ENCODE measurements at places on chromosomes 2 and 18. TPM values are rescaled to one million over a fixed set of nuclear protein-coding genes. Genes with fewer than 3 reads are reported as not detected.
A peak's percentile ranks its signal among the peaks of the same experiment; 100 is the strongest.

- DNase-seq = no peak
These were observed 19.7 kb downstream of the PKDCC start for GRCh38 chr2:42067521-42067920.

The TYMS gene
- 6.4 TPM for total RNA-seq

DNA sequence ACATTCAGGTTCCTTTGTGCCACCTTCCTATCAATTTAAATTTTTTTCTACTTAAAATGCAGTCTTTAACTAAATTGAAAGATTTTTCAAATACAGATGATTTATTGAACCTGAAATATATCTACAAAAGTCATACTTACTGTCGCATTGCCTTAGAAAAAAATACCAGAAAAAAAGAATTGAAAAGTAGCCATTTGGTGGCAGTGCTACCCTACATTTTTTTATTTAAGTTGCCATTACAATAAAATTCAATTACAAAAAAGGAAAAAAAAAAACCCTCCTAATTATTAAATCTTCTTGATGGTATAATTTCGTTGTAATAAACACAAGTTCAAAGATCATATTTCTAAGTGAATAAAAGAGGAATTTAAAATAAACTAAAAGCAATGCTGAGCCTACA is 43.4 kb downstream of the DSC3 start:
- no peak for DNase-seq

The SLC38A11 gene
- 0.44 TPM for total RNA-seq

The CCDC141 gene
- 40.5 TPM for total RNA-seq

GRCh38 chr2:231197706-231198290 is 633 bp upstream of the ARMC9 start:
- DNase-seq = no peak

DNA sequence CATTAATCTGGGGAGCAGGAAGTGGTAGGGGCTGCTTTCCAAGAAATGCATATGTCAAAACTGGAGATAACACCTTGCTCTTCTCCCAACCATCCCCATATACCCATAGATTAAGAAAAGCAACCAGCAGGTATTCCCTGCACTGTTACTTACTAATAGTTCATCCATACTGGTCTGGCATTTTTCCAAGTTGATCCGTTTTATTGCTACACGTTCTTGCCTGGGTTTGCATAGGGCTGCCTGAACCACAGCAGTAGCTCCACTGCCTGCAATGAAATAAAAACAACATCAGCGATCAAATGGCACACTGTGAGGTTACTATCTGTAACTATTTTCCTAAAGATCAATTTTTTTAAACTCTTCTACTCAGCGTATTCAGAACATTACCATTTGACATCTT is 65.6 kb downstream of the STK39 start:
- DNase-seq = no peak

The THSD7B gene
- total RNA-seq = 0.38 TPM

GRCh38 chr18:13137670-13138419 is 80.7 kb upstream of the LDLRAD4 start:
- peak; percentile 80 for DNase-seq

The PPP1R1C gene
- 2.9 TPM for total RNA-seq

DNA sequence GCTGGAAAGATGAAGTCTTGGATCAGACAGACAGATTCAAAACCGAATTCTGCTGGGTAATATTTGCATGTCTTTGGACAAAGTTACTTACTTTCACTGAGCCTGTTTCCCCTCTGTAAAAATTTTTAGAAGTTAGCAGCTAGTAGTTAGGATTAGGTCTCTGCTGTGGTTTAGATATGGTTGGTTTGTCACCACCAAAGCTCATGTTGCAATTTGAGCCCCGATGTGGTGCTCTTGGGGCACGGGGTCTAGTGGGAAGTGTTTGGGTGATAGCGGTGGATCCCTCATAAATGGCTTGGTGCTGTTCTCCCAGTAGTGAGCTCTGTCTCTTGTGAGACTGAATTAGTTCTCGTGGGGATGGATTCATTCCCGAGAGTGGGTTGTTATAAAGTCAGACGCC is 38.9 kb upstream of the PNO1 start:
- DNase-seq = no peak

DNA sequence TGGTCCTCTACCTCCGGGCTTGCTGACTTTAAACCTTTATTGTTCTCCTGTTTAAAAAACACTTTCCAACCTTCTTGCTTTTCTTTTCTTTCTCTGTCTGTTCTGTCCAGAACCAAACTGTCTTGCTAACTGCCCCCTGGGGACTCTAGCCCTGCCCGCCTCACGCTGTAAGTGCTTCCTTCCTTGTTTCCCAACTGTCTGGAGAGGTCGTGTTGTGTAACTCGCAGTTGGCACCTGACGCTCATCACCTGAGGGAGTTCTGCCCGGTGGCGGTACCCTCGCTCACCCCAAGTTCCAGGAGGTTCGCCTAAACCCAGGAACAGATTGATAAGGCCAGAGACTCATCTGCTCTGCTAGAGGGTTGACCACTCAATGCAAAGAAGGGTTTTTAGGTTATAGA is 123.4 kb downstream of the MTCL1 start:
- peak; percentile 68 for DNase-seq

The ADRA2B gene
- 0.32 TPM for total RNA-seq

- DNase-seq = no peak
These were observed 149.8 kb downstream of the TWIST2 start for GRCh38 chr2:238997684-238998083.

- DNase-seq = no peak
These were observed 36.1 kb downstream of the SPIRE1 start for GRCh38 chr18:12621742-12622306.

- DNase-seq = no peak
These were observed 32.1 kb downstream of the ATOH8 start for GRCh38 chr2:85785871-85786270.
